ENCODE measurements at places on chromosomes 7 and 10.

DNA sequence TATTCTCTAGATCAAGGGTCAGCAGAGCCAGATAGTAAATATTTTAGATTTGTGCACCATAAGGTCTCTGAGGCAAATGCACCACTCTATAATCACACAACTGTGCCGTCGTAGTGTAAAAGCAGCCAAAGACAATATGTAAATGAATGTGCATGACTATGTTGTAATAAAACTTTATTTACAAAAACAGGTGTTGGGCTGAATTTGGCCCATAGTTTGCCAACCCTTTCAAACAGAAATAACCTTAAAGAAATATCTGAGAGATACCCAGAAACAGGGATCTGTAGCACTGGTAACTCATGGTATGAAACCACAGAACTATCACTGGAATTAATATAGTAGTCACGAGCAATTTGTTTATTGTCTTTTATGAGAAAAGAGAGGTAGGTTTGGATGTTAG, 86.0 kb downstream of the ARID5B start:
- no peak for DNase-seq

GRCh38 chr10:110151971-110152370, 55.4 kb upstream of the MXI1 start:
- no peak for DNase-seq

GRCh38 chr7:136023134-136023869, 46.1 kb upstream of the MTPN start:
- no peak for DNase-seq

GRCh38 chr10:125006188-125006680, 64.3 kb downstream of the ZRANB1 start:
- no peak for DNase-seq

- no peak for DNase-seq
Observed at GRCh38 chr7:86745013-86745745, 101.5 kb downstream of the GRM3 start.

- no peak for DNase-seq
Observed at GRCh38 chr10:123143162-123143824, 4.6 kb upstream of the HMX2 start.

DNA sequence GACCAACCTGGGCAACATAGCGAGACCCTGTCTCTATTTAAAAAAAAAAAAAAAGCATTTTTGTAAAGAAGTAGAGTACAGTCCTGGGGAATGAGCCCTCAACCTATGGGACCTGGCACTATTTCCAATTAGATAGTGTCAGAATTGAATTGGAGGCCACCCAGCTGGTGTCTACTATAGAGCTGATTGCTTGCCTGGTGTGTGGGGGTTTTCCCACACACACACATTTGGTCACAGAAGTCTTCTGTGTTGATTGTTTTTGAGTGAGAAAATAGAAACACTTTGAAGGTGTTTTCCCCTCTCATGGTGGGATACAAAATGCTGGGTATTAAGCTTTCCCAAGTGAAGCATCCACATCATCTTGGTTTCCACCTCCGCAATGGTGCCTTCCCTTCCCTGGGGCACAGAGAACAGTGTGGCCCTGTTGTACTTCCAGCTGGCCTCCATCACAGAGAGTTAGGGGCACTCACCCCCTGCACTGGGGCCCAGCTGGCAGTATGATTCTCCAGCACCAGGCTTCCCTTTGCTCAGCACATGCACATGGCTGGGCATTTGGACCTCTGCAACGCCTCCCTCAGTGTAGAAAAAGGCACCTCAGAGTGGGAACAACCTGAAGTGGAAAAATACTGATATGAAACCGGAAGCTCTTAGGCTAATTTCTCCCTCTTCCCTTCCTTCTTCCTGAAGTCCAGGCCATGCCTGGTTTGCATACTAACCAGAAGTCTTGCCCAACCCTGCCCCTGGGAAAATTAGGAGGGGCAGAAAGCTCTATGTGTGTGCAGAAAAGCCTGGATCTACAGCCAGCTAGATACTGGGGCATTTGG, 10.7 kb upstream of the NFKB2 start:
- no peak for DNase-seq

DNA sequence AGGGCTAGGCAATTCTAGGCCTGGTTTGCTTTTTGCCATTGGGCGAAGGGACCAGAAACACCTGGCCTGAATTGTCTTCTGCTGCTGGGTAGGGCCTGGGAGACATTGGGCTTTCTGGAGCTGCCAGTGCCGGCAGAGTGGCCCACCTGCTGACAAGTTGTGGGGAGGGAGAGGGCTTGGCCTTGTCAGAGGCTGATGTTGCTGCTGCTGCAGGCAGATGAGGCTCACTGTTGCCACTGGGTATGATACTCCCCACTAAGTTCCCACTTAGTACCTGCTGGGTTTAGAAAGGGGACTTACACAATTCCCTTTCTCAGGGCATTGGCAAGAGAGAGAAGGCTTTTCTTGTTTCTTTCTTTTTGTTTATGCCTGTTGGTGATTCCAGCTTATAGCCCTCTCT, 289.6 kb upstream of the NPVF start:
- DNase-seq = no peak

- no peak for DNase-seq
Observed at GRCh38 chr10:63375859-63376258, 89.9 kb downstream of the JMJD1C start.

DNA sequence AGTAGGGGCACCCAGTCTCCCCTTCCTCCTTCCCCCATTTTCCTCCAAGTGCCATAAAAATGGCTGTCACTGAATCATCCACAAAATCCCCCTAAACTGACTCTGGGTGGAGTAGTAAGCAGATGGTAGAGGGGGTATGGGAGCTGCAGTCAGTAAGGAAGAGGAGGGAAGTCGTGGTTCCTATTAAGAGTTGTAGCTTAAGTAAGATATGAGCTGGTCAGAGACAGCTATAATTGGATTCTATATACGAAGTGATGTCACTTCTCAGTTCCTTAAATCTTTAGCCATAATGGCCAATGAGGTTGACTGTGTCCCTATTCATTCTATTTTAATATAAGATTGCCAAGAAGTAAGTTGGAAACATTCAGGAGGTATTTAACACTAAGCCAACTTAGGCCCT, 131.7 kb downstream of the SLC16A9 start:
- DNase-seq = no peak

- no peak for DNase-seq
Observed at GRCh38 chr7:46738165-46738564, 817.1 kb upstream of the IGFBP3 start.

DNA sequence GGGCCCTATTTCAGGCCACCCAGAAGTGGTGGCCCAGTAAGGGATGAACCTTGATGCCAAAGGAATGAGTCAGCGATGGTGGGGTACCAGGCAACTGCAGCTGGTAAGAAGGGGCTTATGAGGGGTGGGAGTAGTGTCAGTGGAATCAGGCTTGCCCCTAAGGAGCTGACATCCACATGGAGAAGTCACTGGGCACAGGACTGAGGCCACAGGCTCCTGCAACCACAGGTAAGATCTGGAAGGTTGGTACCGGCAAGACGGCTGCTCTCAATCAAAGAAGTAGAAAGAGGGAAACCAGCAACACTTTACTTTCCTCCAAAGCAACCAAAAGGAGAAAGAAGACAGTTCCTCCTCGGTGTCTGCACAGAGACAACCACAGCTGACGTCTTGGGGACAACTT, 2.5 kb downstream of the GCK start:
- DNase-seq = no peak

DNA sequence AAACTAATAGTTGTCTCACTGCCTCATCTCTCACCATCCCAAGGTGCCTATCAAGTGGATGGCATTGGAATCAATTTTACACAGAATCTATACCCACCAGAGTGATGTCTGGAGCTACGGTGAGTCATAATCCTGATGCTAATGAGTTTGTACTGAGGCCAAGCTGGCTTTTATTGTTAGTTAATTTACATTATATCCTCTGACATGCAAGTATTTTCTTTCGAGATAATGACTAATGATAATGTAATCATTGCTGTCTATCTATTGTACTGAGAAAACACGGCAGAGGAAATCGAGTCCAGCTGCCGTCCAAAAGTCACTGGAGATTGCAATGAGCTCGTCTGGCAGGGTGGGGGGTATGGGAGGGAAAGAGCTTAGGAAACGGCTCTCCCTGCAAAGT, 172.4 kb upstream of the LANCL2 start:
- DNase-seq = no peak

DNA sequence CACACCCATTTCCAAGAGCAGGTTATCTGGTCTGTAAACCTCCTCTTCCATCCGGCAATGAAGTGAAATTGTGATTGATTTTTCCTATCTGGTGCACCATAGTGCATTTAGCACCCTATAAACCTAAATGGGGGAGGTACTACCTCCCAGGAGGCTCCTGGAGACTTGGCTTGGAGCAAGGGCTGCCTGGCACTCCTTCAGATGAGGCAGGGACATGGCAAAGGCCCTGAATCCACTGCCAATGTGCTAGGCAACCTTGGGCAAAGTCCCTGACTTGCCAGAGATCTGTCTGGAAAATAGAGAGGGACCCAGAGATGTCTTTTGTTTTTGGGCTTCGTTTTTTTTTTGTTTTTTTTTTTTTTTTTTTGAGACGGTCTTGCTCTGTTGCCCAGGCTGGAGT, 6.7 kb upstream of the GRID1 start:
- no peak for DNase-seq

GRCh38 chr7:30226614-30227268, 57.7 kb upstream of the ZNRF2 start:
- peak; percentile 33 for DNase-seq

DNA sequence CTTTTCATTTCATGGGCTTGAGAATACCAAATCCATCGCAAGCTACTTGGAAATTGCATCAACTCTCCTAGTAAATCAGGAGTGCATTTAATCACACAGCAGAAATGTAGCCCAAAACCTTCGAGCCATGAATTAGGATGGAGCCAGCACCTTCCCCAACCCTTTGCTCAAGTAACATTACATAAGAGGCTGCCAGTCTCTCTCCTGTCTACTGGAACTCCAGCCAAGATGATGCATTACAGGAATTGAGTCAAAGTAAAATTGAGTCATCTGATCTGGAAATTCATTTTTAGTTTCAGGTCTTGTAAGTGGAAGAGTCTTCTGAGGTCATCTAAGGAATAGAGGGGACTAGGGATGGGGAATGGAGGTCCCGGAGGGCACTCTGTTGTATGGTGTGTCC, 69.7 kb upstream of the FHIP2A start:
- no peak for DNase-seq

DNA sequence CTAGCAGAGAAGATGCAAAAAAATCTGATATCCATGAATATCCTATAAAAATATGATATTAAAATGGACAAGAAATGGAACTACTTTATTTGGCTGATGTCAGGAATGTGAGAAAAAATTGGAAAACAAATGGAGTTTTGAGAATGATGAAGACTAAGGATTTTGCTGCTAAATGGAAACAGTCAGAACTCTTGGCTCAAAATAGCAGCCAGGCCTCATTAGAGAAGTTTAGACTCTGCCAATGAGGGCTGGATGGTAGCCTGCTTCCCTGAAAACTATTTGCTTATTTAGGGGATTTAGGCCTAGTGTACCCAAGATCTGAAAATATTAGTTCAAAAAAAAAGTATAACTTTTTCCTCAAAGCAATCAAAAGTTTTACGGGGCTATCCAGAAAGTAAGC, 458.5 kb downstream of the TFEC start:
- no peak for DNase-seq

DNA sequence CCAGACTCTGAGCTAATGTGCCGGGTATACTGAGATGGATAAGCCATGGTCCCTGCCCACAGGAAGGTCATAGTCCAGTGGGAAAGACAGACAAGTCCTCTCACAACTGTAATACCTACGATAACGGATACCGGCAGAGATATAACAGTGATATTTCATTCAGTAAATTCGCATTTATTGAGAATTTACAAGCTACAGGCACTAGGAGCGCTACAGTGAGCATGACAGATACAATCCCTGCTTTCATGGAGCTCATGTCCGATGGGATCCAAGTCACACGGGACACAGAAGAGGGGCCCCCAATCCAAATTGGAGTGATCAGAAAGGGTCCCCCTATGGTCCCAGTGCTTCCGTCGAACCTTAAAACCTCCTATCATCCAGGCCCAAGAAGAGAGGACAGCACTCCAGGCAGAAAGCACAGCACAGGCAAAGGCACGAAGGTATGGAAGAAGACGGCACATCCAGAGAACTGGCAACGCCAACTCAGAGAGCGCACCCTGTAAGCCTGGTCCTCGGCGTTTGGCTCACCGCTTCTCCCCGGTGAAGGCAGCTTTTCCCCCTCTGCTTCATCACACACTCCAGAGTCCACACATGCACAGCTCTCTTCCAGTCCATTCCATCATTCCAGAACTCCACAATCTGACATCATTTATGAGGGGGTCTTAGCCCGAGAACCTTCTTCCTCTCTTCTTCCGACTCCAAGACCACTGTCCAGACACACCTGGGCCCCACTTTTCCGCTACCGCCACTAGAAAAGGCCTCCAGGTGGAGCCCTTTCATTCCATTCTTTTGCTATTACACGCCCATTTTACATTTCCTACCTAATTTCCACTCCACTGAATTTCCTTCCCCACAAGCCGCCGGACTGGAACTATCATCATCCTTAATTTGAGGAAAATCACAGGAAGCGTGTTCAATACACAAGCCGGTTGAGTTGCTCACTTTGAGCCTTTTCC, 47.8 kb upstream of the NKX2-3 start:
- no peak for DNase-seq

- no peak for DNase-seq
Observed at GRCh38 chr7:140059273-140060242, 3.2 kb downstream of the PARP12 start.

DNA sequence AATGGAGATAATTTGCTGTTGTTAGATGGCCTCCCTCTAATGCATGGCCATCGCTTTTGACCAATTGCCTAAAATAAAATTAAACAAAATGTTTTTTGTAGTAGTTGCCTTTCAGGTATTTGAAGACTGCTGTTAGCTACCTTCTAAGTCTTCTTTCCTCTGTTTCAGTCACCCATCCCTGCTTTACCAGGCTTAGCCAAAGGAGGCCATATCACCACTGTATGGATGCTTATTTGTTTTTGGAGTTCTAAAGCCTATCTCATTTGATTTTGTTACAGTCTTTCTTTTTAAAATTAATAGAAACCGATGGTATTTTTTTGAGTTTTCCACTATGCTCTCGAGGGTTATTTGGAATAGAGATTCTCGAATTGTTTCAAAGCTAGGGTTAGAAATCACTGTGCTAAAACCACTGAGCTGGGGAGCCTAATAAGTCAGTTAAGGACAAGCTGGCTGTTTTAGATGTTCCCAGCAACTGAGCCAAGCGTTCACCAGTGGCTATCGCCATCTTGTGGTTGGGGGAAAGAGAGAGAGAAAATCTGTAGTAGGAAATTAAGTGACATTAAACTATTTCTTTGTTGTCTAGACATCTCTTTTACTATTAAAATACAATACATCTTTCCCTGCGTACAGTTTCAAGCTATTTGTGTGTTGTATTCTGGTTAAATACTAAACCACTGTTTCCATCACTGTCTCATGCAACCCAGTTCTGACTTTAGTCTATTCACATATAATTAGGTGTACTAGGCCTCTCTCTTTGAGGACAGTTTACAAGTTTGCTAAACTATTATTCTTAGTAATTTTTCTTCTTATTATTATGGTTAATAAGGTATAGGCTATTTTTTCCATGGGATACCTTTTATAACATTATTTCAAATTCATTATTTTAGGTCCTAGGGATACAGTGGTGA, 52.2 kb downstream of the GPR158 start:
- peak; percentile 15 for DNase-seq

GRCh38 chr7:25597946-25598345, 369.7 kb upstream of the NPVF start:
- DNase-seq = no peak

Measured in iPS DF 19.7 (cell line).